Vein endothelial cell (primary cell): ENCODE measurements at places on chromosomes 5 and 9. TPM values are rescaled to one million over a fixed set of nuclear protein-coding genes. Genes with fewer than 3 reads are reported as not detected.

FUBP3 gene
- 37.9 and 46.2 TPM in 2 replicates for total RNA-seq

THBS4 gene
- not detected in 2 replicates for total RNA-seq

ANKRD31 gene
- total RNA-seq = under 0.01 and 0.10 TPM in 2 replicates

FGF1 gene
- under 0.01 and 0.98 TPM in 2 replicates for total RNA-seq
